ENCODE measurements at places on chromosomes 1 and 21.
A peak's percentile ranks its signal among the peaks of the same experiment; 100 is the strongest.

DNA sequence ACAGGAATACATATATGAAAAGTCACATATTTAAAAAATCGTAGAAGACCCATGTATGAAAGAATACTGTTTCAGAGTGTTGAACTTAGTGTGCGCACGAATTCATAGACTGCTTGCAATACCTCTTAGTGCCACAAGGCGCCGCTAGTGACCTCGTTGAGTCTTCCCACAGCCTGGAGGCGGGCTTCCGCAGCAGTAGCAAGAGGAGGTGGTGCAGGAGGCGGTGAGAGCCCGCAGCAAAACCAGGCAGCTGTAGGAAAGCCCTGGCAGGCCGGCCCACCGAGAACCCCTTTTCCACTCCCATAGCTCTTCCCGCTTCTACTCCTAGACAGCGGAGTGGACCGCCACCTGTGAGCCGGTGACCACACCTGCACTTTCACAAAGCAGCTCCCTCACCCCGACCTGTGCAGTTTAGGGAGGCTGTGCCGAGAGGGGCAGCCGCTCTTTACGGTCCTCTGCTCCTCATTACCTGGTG, 23.5 kb downstream of the MTARC1 start:
- ATAC-seq, result peak; percentile 82

- no peak for ATAC-seq
These were observed 1244.1 kb upstream of the ADGRL4 start for GRCh38 chr1:80250573-80251168.

DNA sequence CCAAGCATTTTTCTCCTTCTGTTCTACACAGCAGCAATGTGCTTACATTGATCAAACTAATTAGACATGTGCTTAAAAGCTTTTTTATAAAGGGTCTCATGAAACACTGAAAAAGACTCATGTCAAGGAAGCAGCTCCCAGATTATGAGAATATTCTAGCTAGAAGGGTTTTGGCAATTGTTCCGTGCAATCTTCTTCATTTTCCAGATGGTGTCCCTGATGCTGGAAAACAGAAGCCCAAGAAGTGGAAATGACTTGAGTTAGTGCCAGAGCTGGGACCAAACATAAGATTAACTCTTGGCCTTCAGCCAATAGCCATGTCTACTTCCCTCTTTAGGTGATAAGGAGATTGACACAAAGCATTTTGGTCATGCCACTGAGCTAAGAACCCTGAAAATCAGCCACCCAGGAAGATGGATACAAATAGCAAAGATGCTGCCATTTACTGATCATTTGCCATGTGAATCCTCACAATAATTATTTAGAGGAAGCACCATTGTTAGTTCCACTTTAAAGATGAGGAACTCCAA, 110.8 kb downstream of the MATN1 start:
- ATAC-seq, result no peak

- no peak for ATAC-seq
These were observed 11.2 kb downstream of the OR2W3 start for GRCh38 chr1:247906504-247907047.

GRCh38 chr1:164240081-164240480, 318.9 kb upstream of the PBX1 start:
- ATAC-seq, result no peak

DNA sequence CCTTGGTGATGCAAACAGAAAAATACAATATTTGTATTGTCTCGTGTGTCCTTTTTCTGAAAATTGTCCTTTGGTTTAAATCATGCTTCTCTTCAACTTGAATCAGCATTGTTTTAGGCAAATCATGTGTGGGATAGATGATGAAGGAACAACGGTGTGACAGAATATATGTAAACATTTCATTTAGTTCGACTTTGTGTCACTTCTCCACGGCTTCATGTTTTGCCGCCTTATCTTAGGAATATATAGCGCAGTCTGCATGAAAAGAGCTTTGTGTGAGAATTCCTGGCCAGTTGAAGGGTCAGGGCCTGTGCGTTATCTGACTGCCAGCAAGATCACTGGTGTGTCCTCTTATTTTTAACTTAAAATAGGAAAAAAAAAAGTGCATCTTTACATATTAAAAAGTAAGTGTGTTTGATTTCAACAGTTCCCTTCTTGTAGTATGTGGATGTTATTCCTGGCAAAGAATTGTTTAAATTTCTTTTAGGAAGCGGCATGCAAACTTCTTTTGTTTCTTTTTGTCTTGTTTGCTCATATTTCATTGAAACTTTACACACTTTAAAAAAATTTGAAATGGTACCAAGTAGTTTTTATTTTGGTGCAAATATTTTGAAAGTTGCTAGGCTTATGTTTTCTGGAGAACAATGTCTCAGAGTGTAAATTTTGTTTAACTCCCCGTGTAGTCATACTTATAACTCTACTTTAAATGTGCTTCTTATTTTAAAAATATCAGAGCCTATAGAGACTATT, 465.2 kb downstream of the USP25 start:
- no peak for ATAC-seq

- no peak for ATAC-seq
These were observed 39.7 kb downstream of the RNASEL start for GRCh38 chr1:182549346-182549745.

DNA sequence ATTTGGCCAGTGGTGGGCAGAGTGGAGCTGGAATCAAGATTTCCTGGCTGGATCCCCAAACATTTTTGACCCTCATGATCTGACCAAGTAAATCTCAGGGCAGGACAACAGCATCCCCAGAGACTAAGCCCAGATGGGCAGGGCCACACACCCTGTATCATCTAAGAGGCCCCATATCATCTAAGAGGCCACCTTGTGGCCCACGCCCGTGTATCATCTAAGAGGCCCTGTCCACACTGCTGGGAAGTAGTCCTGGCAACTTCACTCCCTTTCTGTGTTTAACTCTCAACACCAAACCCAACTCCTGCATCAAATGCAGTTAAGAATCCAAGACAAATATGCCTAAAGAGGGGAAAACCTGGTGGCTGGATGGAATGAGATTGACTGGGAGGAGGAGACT, 81.6 kb upstream of the SSX2IP start:
- ATAC-seq, result no peak

GRCh38 chr1:168628807-168629206, 52.4 kb downstream of the XCL1 start:
- ATAC-seq, result no peak

DNA sequence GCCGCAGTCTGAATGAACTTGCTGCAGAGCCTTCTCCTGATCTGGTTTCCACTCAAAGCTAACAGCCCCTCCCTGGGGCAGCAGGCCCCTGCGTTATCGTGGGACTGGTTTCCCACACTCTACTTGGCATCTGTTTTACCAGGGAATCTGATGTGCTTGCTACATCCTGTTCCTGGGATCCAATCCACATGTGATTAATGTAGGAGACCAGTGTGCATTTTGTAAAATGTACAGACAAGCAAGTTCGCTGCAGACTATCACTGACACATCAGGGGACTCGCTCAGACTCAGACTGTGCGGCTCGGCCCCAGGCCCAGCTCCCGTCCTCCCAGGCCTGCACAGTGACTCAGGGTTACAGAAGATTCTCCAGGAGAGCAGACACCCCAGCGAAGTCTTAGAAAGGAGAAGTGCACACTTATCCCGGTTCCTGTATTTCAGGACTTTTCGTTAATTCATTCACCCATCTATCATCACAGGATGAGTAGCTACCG, 340.1 kb downstream of the MATN1 start:
- no peak for ATAC-seq

GRCh38 chr1:225260319-225260718, 167.5 kb downstream of the LBR start:
- no peak for ATAC-seq

DNA sequence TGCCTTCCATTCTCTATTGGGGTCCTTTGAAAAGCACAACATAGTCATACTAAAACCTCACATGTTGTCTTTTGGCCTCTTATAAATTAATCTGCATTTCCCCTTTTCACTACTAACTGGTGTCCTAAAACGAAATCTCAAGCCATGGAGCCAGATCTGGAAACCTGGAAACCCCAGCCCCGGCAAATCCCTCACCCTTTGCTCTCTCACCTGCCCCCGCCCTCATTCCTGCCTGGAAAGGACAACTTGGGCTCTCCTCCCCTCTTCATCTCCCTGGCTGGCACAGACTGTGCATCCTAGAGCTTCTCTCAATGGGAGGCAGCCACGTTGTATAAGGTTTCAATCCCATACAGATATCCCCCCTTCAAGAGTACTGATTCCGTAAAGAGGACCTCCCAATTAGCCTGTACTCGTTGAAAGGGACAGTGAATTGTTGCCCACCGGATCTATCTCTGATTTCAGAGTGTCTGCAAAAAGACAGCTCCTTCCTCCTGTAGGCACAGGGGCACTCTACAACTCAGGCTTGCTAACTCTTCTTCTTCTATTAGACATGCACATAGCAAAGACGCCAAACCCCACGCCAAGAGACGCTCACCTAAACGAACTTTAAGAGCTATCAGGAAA, 1.4 kb downstream of the DUSP10 start:
- ATAC-seq, result no peak

- ATAC-seq, result no peak
These were observed 43.6 kb downstream of the GNB1 start for GRCh38 chr1:1847061-1847850.

GRCh38 chr1:20732588-20733359, at the start of gene SH2D5:
TSS of gene SH2D5 (minus strand) at chr1:20732703. CDS start at chr1:20728044, 4,659 bp downstream.
- peak; percentile 82 for ATAC-seq

- no peak for ATAC-seq
These were observed 8.3 kb downstream of the MAPKAPK2 start for GRCh38 chr1:206693029-206693428.

GRCh38 chr1:2803086-2803930, 1.8 kb upstream of the TTC34 start:
- no peak for ATAC-seq

GRCh38 chr1:213186168-213186567, 135.1 kb downstream of the RPS6KC1 start:
- ATAC-seq, result no peak

GRCh38 chr1:160733898-160734297, 5.1 kb upstream of the SLAMF7 start:
- ATAC-seq, result no peak

DNA sequence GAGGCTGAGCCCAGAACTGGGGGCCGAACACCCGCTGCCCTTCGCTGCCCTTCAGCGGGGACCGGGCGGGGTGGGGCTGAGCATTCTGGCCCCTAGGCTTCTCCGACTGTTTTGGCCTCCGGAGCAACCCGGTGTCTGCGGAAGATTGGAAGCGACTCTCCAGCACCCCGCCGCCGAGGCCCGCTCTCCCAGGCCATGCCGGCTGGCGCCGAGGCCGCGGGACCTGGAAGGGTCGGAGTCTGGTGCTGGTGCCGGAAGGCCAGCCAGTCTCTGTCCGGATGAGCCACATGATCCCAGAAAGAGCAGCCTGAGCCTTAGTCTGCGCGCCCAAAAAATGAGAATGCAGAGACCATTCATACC, 272.0 kb downstream of the FOXD2 start:
- no peak for ATAC-seq

- ATAC-seq, result no peak
These were observed 100.0 kb upstream of the NRIP1 start for GRCh38 chr21:15164678-15165303.

DNA sequence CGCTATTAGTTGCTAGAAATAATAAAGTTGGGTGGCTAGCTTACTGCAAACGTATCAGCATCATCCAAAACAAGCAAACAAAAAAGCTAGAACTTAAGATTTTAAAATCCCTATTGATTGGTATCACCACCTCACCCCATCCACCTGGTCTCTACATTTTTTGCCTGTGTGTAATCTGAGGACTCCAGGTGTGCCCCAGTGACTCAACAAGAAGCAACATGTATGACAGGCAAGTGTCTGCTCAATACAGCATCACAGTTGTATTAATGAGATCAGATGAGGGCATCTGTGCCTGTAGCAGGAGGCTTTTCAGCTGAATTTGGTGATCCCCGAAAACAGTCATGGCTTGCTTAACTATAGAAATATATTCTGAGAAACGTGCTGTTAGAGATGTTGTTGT, 14.6 kb upstream of the PAPPA2 start:
- ATAC-seq, result no peak

GRCh38 chr1:53142226-53142853, at the start of gene SLC1A7:
TSS of gene SLC1A7 (minus strand) at chr1:53142638. CDS start at chr1:53142449, 189 bp downstream.
- no peak for ATAC-seq

DNA sequence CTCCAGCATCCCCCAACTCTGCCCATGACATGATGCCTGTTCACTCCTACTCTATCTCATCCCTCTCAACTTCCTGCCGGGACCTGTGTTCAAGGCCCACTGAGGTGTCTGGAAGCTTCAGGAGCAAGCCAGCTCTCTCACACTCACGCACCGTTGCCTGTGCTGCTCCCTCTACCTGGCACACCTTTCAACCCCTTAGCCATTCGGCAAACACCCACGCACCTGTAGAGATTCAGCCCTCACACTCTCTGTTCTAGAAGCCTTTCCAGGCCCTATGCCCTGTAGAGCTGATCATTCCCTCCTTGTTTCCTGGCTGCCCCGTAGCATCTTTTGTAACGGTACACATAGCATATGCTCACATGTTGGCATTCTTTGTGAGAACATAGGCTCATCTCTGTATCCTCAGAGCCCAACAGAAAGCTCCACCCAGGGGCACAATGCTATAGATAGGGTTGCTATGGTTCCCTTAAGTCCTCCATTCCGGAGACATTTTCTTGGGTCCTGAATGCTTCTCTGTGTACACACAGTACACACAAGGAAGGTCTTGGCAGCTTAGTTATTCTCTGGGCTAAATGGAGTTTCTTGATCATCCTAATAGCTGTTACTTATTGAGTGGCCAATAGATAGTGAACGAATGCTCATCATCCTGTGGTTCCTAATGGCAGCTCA, 1.3 kb downstream of the C8B start:
- ATAC-seq, result no peak

DNA sequence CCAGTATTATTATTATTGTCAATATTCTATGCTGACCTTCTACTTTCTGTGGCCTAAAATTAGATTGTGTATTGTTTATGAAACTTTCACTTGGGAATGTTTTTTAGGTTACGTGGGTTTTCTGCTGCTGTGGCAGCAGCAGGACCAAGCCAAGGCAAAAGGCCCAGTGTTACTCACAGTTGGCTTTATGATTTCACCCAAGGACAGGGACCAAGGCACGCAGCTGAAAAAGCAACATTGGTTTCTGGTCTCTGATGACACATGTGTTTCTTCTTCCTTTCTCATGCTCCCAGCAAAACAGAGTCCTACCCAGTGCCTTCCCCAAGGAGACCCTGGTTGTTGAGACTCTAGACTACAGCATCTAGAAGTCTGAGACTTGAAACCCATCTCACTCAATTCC, 413.7 kb downstream of the SETD4 start:
- no peak for ATAC-seq

DNA sequence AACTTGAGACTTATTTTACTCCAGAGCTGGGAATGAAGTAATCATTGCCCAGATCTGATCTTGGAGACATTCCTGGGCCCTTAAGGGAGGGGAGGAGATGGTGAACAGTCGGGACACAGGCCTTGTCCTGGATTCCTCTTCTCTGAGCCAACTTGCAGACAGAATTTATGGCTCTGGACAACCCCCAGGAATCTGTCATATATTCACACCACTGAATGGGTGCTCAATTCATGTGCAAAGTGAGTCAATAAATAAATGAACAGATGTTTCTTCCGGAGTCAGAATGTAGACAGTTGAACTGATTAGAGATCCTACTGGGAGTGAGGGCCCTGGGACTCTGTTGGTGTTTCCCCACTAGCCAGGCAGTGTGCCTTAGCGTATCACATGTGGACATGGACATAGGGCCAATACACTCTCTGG, 2.6 kb downstream of the TUFT1 start:
- ATAC-seq, result no peak

- peak; percentile 76 for ATAC-seq
These were observed 616 bp downstream of the MCOLN3 start for GRCh38 chr1:85047472-85048295.

- ATAC-seq, result no peak
These were observed 442.3 kb downstream of the LRRIQ3 start for GRCh38 chr1:73755649-73756048.

Measured in stimulated activated memory B cell treated with anti-CD40 and anti-IgM and Interleukin-4, amounts not matched to agents 10 μg/mL and 1 μg/mL and 100 μg/mL, for 72 hours (primary cell).